ENCODE measurements at places on chromosomes 7 and 10.
A peak's percentile ranks its signal among the peaks of the same experiment; 100 is the strongest.

DNA sequence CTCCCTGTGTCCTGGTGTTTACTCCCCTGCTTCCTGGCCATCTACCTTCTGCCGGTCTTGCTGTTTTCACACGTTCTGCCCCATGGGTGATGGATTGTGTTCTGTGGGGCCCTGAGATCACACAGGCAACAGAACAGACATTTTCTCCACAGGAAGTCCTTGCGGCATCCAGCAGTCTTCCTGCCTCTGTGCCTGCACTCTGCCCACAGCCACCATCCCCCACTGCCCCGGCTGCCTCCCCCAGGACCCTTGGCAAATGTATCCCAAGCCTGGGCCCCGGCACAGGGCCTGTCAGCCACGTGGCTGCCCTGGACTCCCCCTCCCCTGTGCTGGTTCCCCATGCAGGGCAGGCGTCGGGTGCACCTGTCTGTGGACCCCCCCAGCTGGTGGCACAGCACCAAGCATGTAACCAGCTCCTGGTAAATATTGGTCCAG is 184.2 kb downstream of the WDR37 start:
- DNase-seq, result peak; percentile 67

DNA sequence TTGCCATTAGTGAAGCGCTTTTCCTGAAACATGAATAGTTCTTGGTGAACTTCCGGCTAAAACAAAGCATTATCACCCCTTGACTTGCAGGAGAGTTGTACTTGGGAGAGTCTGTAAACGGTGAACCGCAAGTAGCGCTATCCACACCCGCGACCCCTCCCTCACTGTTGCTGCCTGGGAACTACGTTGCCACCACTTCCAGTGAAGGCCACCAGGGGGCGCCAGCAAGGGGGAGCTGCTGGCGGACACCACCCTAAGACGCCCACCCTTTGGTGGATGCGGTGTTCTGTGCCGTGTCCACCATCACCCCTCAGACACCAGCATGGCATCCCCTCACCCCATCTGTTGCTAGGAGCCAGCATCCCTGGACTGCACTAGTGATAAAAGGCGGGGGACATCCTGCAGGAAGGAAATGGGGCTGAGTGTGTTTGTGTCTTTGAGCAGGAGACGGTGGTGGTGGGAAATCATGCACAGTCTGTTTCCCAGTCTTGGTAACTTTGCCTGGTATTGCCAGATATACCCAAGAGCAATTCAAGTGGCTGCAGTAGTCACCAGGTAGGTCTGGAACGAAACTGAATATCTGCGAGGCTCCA is 298.2 kb downstream of the FRMD4A start:
- DNase-seq, result no peak

- DNase-seq, result no peak
These were observed 21.0 kb upstream of the PTPN12 start for GRCh38 chr7:77516085-77516484.

GRCh38 chr7:20223356-20223755 is 6.2 kb upstream of the MACC1 start:
- DNase-seq, result no peak

- DNase-seq, result no peak
These were observed 9.0 kb upstream of the HSPB1 start for GRCh38 chr7:76293407-76293901.

DNA sequence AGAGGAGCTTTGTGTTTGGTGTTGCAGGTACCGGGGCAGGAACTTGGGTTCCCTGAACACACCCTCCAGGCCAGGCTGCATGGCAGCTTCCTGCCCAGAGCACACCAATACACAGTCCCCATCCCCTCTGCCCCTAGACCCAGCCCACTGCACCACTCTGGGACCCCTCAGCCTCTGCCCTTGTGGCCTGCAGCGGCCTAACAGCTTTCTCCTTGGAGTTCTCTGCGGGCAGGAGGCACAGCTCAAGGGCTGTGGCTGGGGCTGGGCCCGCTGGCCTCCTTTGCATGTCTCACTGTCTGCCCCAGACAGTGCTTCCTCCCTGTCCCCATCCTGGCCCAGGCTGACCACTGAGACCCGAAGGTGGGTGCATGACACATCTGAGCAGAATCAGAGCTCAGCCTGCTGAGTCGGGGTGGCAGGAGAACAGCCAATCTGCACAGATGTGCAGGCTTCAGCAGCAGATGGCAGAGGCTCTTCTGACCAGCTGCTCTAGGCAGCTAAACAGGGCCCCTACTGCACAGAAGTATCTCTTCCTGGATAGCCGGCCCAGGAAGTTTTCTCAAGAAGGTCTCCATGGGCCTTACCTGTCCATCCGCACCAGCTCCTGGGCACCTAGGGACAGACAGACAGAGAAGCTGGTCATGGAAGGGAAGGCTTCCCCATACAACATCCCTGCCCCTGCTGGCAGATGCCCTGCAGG is 20.8 kb downstream of the VSIR start:
- no peak for DNase-seq

- no peak for DNase-seq
These were observed 185.6 kb downstream of the ANK3 start for GRCh38 chr10:60203993-60204618.

DNA sequence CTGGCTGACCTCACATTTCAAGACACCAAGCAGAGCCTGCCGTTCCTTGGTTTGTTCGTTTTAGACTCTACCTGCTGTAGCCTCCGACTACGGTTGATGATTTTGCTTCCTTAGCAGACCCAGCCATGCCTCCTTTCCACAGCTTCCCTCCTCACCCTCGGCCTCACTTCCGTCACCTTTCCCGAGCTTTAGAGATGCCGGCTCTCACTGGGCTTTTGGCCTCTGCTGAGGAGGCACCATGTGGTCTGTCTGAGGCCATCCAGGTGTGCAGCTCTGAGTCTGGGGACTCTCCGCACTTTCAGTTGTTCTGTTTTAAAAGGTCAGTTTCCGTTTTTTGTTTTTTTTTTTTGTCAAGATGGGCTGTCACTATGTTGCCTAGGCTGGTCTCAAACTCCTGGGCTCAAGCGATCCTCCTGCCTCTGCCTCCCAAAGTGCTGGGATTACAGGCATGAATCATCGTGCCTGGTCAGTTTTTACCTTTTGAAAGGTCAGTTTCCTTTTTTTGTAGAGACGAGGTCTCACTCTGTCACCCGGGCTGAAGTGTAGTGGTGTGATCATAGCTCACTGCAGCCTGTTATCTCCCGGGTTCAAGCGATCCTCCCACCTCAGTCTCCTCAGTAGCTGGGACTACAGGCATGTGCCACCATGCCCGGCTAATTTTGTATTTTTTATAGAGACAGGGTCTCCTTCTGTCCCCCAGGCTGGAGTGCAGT is 11.7 kb downstream of the ORAI2 start:
- DNase-seq, result peak; percentile 76

DNA sequence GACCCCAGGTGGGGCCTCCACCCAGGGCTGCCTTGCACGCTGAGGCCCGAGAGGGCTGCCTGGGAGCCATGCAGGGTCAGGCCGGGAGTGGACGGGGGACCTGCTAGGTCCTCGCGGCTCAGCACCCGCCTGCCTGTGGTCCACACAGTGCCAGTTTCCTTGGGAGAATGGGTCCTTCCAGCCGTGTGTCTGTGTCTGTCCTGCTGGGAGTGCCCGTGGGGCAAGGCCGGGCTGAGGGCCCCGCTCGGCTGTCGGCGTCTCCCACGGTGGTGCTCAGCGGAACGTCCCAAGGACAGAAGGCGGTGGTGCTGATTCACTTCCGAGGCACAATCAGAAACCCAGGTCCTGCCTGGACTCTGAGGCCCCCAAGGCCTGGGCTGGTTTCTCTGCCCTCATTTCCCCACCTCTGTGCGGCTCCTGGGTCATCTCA is 23.2 kb upstream of the GTPBP4 start:
- no peak for DNase-seq

DNA sequence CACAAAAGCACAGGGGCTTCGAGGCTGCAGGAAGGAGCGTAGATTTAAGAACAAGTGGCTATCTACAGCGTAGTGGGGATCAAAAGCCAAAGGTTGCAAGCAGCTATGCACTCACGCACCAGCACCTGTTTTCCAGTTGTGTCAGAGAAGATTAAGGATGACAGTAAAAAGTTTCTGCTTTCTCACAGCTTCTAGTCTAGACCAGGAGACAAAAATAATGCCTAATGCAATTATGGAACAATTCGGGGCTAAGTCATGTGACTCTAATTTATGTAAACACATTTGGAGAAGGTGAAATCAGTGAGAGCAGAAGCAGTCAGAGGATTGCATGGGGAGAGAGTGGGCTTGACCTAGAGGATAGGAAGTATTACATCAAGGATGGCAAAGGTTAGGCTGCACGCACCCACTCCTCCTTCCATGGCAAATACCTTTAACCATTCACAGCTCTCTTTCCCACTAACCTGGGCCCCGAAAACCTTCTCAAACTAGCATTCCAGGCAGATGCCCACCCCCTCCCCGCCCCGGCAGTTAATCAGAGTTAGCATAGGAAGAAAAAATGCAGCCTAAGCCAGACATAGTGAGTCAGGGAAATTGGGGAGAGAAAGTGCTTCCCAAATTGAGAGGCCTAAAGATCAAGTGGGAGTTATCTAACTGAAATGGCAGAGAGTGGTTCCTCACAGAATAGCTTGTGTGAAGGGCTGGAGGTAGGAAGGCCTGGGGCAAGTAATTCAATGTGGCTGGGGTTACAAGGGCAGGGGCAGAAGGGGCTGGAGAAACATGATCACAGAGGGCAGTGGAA is 48.2 kb upstream of the GPAM start:
- no peak for DNase-seq

- no peak for DNase-seq
These were observed 8.9 kb upstream of the A1CF start for GRCh38 chr10:50894312-50894711.

DNA sequence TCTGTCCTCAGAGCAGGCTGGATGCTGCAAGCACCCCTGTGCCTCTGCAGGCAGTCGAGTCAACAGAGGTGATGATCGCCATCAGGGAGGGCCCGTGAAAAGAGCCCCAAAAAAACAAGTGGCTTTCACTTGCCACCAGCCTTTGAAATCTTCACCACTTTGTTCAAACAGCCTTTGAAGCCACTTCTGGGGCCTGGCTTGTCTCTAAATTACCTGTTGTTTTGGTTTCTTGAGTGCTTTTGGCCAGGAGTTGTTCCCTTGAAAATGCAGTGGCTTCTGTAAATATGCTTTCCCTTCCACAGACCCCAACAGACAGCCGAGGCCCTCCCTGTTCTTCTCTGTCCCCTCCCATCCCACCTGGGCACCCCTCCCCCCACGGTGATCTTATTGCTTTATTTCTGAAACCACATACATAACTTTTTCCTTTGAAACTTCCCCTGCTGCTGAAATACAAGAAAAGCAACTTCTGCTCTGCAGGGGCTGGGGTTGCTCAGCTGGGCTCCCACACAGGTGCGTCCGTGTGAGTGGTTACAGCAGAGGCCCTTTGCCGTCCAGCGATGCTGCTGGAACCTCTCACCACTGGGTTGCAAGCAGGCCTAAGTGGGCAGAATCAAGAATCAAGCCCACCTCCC is 283.8 kb upstream of the SHH start:
- DNase-seq, result no peak

GRCh38 chr7:95472581-95473161 is 13.1 kb upstream of the ASB4 start:
- no peak for DNase-seq

DNA sequence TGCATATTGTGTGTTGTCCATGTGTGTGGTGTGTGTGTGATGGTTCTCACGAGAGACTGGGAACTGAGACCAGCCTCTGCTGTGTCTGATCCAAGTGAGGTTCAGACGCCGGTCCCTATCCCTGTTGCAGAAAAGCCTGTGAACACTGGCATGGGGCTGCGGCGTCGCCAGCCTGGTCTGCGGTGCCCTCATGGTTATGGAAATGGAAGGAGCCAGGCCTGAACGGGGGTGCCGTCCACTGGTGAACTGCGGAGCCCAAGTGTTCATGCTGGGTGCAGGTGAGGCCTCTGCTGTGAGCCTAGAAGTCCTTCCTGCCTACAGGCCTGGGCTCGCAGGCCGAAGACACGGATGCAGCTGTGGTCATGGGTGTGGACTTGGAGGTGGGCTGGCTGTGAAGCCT is 18.7 kb upstream of the NCAPG2 start:
- no peak for DNase-seq

GRCh38 chr10:132395704-132396493 is 1.1 kb upstream of the PWWP2B start:
- DNase-seq, result peak; percentile 86

DNA sequence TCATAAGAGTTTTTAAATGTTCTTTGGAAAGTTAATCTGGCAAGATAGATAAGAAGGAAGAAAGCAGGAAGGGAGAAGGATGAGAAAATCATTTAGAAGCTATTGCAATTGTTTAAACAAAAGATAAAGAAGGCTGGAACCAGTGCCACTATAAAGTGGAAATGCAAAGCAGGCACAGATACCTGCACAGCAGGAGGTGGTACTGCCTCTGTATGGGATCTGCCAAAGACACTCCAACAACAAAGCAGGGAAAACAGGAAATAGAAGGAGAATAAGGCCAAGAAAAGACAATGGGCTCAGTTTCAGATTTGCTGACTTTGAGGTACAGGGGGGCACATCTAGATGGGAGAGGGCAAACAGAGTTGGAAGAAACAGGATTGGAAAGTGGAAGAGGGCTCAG is 138.6 kb downstream of the PPP1R17 start:
- DNase-seq, result no peak

DNA sequence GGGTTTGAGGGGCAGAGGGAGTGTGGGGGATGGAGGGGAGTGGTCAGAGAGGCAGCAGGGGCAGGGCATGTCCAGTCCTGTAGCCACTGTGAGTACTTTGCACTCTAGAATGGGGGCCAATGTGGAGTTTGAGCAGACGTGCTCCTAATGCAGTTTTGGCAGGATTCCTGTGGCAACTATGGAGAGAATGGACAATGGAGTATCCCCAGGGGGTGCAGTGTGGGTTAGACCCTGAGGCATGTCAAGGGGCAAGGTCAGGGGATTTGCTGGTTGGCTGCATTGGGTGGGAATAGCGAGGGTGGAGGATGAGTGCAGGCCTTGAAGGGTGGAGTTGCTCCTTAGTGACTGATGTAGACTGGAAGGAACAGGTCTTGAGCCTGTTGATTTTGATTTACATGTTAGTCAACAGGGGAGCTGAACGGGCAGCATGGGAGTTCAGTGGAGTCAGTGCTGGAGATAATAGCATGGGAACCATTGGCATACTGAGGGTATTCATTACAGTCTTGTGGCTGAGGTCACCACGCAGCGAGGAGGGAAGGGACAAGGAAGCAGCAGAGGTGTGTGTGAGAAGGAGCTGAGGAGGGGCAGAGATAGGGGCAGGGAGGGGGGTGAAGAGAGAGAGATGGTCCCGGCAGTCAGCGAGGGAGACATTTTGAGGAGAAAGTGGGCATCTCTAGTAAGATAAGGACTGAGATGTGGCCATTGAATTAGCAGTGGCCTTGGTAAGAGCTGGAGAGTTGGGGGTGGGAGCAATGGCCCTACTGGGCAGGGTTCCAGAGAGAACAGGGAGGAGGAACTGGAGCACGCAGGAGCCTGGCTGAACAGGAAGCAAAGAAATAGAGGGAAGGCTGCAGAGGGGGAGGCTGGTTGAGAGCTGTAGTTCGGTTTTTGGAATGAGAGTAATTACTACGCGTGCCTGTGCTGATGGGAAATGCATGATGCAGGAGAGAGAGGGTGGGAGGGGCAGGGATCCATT is 112.7 kb downstream of the CCNY start:
- no peak for DNase-seq

GRCh38 chr10:100656454-100656853 is 88.9 kb upstream of the PAX2 start:
- DNase-seq, result no peak

- DNase-seq, result no peak
These were observed 62.2 kb downstream of the REEP3 start for GRCh38 chr10:63583397-63583796.

All from Peyer's patch (tissue), 4 donors.